WTC11 (cell line): ENCODE measurements at places on chromosomes 2 and 18.
A peak's percentile ranks its signal among the peaks of the same experiment; 100 is the strongest.

GRCh38 chr18:68818584-68818983 is 20.7 kb downstream of the CCDC102B start:
- no peaks in the 10 kb centered on the region for H3K4me1 ChIP-seq
- no peaks in the 10 kb centered on the region for H3K27me3 ChIP-seq
- no peak for DNase-seq
- H3K4me3 ChIP-seq, result no peak overlapping the region

DNA sequence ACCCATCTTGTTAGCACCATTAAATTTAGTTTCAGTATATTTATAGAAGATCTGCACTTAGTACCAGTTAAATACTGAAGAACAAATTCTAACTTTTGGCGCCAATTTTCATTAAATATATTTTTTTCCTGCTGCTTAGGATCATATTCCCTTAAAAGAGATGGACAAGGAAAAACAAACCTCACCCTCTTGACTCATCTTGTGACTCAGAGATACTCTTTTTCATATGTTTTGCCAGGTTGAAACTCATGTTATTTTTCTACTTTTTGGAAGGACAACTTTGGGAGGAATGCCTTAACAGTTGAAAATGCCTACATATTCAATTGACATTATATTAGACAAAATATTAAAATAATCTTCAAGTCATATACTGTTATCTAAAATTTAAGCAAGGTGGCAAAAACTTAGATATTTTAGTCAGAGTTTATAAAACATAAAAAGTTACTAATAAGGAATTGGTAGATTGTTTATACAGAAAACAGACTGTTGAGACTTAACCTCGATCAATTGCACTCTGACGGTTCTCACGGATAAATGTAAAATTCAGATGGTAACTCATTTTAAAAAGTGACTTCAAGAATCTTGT is 36.2 kb downstream of the PNO1 start:
- H3K36me3 ChIP-seq, result no peaks in the 10 kb centered on the region
- DNase-seq, result no peak
- peaks cover 15% of the 10 kb centered on the region for H3K4me1 ChIP-seq
- H3K27ac ChIP-seq, result no peak overlapping the region
- H3K27me3 ChIP-seq, result no peaks in the 10 kb centered on the region
- no peak overlapping the region for H3K4me3 ChIP-seq

DNA sequence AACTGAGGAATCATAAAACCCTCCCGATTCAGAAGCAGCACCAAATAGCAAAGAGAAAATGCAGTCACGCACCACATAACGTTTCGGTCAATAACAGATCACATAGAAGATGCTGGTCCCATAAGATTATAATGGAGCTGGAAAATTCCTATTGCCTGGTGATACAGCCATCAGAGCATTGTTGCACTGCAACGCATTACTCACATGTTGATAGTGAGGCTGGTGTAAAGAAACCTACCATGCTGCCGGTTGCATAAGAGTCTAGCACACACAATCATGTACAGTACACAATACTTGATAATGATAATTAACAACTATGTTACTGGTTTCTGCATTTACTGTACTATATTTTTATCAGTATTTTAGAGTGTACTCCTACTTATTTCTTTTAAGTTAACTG is 32.5 kb downstream of the RNF152 start:
- no peak overlapping the region for H3K27ac ChIP-seq
- no peak for DNase-seq
- no peak overlapping the region for H3K4me3 ChIP-seq
- H3K27me3 ChIP-seq, result no peaks in the 10 kb centered on the region
- H3K4me1 ChIP-seq, result peaks cover 11% of the 10 kb centered on the region

DNA sequence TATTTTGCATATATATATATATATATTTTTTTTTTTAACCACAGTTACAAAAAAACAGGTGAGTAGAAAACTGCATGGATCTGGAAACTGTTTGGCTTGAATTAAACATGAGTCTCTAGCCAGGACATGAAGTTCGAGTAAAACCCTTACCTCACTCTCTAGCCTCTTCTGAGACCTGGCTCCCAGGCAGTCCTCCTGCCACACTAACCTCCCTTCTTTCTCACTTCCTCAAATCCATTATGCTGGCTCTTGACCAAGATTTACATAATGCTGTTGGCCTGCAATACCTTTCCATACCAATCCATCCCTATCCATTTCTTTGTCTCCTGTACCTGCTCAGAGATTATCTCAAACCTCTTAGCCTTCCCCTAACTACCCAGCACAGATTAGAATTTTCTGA is 34.0 kb downstream of the PIGN start:
- H3K36me3 ChIP-seq, result no peaks in the 10 kb centered on the region; the same call in 1 of the 2 replicates
- no peak for DNase-seq
- H3K27me3 ChIP-seq, result no peaks in the 10 kb centered on the region
- H3K4me3 ChIP-seq, result no peak overlapping the region

- DNase-seq, result no peak
- H3K4me3 ChIP-seq, result peak overlapping the region; percentile 91
- H3K27me3 ChIP-seq, result no peaks in the 10 kb centered on the region
- no peaks in the 10 kb centered on the region for H3K36me3 ChIP-seq
- H3K4me1 ChIP-seq, result peaks cover 44% of the 10 kb centered on the region
Measured at GRCh38 chr2:55048508-55049042, 1.7 kb downstream of the RTN4 start.

GRCh38 chr2:9949239-9949991 is 2.1 kb upstream of the GRHL1 start:
- no peak overlapping the region for H3K27ac ChIP-seq
- peaks cover 59% of the 10 kb centered on the region for H3K27me3 ChIP-seq
- DNase-seq, result no peak
- H3K36me3 ChIP-seq, result no peaks in the 10 kb centered on the region

DNA sequence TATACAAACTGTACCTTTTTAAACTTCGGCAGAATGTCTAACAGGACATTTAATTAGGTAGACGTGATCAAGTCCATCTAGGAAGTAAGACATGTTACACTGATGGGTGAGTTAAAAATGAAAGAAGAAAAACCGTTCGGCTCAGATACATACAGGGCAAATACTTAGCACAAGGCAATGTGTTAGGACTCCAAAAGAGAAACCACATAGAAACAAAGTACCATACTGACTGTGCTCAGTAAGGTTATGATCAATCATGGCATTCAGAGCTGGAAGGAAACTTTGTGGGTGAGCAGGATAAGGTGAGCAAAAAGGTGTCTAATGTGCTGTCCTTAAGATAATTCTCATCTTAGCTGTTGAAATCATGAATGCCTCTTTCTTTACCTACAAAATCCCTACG is 211.9 kb downstream of the STK39 start:
- DNase-seq, result no peak
- no peak overlapping the region for H3K27ac ChIP-seq
- H3K27me3 ChIP-seq, result no peaks in the 10 kb centered on the region
- no peaks in the 10 kb centered on the region for H3K36me3 ChIP-seq
- no peaks in the 10 kb centered on the region for H3K4me1 ChIP-seq

- no peak for DNase-seq
- peaks cover 12% of the 10 kb centered on the region for H3K4me1 ChIP-seq
- H3K27ac ChIP-seq, result no peak overlapping the region; the same call in 1 of the 2 replicates
- no peak overlapping the region; the same call in none of the 2 replicates for H3K4me3 ChIP-seq
- peaks cover 5% of the 10 kb centered on the region; the same call in 1 of the 2 replicates for H3K36me3 ChIP-seq
Measured at GRCh38 chr2:217979151-217979811, 23.5 kb downstream of the TNS1 start.

- H3K4me1 ChIP-seq, result peaks cover 13% of the 10 kb centered on the region
- H3K4me3 ChIP-seq, result no peak overlapping the region
- no peak overlapping the region for H3K27ac ChIP-seq
Measured at GRCh38 chr2:99957332-99958133, 184.9 kb downstream of the AFF3 start.

GRCh38 chr2:45180779-45181178 is 171.5 kb upstream of the SIX2 start:
- peaks cover 7% of the 10 kb centered on the region for H3K4me1 ChIP-seq
- peaks cover 3% of the 10 kb centered on the region; the same call in 1 of the 2 replicates for H3K36me3 ChIP-seq
- H3K27me3 ChIP-seq, result no peaks in the 10 kb centered on the region

DNA sequence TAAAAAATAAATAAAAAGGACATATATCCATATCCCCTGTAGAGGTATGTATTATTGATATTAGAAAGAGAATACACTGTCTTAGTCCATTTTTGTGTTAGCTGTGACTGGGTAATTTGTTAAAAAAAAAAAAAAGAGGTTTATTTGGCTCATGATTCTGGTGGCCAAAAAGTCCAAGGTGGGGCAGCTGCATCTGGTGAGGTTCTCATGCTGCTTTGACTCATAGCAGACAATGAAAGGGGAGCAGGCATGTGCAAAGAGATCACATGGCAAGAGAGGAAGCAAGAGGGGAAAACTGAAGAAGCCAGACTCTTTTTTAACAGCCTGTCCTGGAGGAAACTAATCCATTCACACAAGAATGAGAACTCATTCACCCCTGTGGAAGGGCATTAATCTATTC is 101.6 kb upstream of the MAP4K3 start:
- no peak overlapping the region for H3K27ac ChIP-seq
- no peak for DNase-seq
- H3K36me3 ChIP-seq, result peaks cover 6% of the 10 kb centered on the region
- peaks cover 35% of the 10 kb centered on the region for H3K4me1 ChIP-seq

DNA sequence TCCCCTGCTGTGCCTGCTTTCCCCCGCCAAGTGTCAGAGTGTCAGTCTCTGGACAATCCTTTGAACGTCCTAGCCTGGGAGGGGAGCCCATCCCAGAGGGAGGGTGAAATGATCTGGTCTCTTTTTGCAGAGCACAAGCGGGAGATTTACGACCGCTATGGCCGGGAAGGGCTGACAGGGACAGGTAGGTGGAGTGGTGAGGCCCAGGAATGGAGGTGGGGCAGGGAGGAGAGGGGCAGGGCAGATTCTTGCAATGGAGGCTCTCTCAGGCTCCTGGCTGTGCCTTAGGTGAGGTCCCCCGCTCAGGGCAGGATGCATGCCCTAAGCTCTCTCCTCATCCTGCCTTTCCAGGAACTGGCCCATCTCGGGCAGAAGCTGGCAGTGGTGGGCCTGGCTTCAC is 2.4 kb downstream of the DNAJB2 start:
- H3K4me1 ChIP-seq, result peaks cover 34% of the 10 kb centered on the region
- peaks cover 8% of the 10 kb centered on the region; the same call in 1 of the 2 replicates for H3K36me3 ChIP-seq
- H3K27me3 ChIP-seq, result peaks cover 4% of the 10 kb centered on the region; the same call in 1 of the 2 replicates
- no peak for DNase-seq

- H3K27me3 ChIP-seq, result peaks cover 6% of the 10 kb centered on the region; the same call in 1 of the 2 replicates
- H3K4me1 ChIP-seq, result no peaks in the 10 kb centered on the region
- no peak overlapping the region for H3K27ac ChIP-seq
- no peak for DNase-seq
- no peak overlapping the region for H3K4me3 ChIP-seq
Measured at GRCh38 chr2:114010001-114010400, 120.1 kb downstream of the ACTR3 start.

GRCh38 chr18:10049747-10050146 is 135.9 kb downstream of the VAPA start:
- DNase-seq, result no peak
- no peaks in the 10 kb centered on the region; the same call in 1 of the 2 replicates for H3K4me1 ChIP-seq
- no peak overlapping the region for H3K27ac ChIP-seq
- no peaks in the 10 kb centered on the region for H3K27me3 ChIP-seq
- H3K36me3 ChIP-seq, result no peaks in the 10 kb centered on the region

- H3K36me3 ChIP-seq, result peaks cover 13% of the 10 kb centered on the region; the same call in 1 of the 2 replicates
- H3K27ac ChIP-seq, result no peak overlapping the region
- H3K27me3 ChIP-seq, result peaks cover 5% of the 10 kb centered on the region
- no peak overlapping the region for H3K4me3 ChIP-seq
Measured at GRCh38 chr18:78743078-78743477, 236.5 kb upstream of the SALL3 start.

DNA sequence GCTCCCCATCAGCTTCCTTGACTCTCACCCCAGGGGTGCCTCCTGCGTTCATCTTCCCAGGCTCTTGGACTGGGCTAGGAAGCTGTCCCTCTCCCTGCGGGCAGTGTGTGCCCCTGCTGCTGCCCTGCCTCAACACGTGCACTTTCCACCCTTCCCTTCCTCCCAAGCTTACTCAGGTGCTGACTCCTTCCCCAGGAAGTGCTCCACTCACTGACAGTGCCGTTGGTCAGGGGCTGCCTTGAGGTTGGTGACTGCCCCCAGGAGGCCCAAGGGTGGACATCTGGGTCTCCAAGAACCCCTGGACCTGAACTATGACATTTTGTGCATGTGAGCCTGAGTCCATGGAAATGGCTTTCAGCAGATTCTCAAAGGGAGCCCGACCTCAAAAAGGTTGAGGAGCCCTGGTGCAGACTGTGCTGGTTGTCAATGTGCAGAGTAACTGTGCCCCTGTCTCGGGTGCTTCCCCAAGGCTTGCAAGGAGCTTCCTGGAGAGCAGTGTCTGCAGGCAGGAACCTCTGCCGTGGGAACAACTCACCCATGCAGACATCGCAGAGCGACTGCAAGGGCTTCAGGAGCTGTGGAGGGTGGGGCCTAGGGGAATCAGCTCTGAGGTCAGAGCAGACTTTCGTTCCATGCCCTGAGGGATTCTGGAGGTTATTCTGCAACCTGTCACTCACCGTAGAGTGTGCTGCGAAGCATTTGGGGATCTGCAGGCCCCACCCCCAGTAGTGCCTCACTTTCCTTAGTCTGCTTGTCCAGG is 116.5 kb upstream of the MCFD2 start:
- H3K27ac ChIP-seq, result no peak overlapping the region
- H3K36me3 ChIP-seq, result no peaks in the 10 kb centered on the region
- peaks cover 22% of the 10 kb centered on the region for H3K4me1 ChIP-seq
- DNase-seq, result no peak

DNA sequence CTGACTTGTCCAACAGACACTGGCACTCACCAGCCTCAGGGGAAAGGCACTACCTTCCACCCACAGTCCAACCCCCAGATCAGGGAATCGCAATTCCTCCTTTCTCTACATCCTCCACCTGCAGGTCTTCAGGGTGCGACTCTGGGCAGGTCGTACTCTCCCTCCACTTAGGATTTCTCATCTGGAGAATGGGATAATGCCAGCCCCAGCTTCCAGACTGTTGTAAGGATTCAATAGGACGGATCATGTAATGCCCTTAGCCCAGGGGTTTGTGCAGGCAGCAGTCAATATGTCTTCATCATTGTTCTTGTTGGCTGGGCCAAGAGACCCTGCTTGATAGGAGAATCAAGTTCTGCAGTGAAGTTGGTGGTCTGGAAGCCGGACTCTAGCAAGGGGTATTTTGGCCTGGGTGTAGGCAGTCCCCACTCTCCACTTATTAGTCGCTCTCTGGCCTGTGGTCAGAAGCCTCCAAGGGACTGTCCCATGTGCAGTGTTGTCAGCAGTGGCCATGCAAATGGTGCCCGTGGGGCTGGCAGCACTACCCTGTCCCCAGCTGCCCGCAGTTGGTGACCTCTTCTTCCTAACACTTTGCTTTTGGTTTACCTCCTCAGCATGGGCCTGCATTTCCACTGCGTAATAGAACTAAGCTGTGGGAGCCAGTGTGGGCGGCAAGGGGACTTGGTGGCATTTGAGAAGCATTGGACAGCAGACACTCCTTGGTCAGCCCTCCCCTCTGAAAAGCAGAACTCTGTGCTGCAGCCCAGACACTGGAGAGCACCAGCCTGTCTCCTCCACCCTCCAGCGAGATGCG is 172.4 kb upstream of the HS6ST1 start:
- H3K27ac ChIP-seq, result peak overlapping the region; percentile 94
- no peak for DNase-seq
- no peaks in the 10 kb centered on the region for H3K36me3 ChIP-seq

GRCh38 chr2:197972587-197972986 is 168.2 kb downstream of the PLCL1 start:
- DNase-seq, result no peak
- no peak overlapping the region for H3K4me3 ChIP-seq
- H3K27me3 ChIP-seq, result no peaks in the 10 kb centered on the region
- H3K4me1 ChIP-seq, result no peaks in the 10 kb centered on the region

DNA sequence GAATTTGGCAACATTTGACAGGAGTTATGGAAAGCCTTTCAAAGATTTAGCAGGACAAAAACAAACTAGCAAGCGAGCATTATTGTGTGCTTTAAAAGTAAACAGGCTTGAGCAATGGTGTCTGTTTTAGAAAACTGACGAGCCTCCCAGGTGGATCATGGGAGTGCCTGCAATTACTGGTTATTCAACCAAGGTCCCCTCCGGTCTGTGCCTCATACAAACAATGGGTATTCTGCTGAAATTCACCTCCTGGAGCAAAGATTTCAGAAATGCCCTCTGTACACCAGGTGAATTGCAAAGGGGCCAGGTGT is 22.4 kb downstream of the RTP5 start:
- peaks cover 19% of the 10 kb centered on the region for H3K4me1 ChIP-seq
- no peak for DNase-seq
- H3K4me3 ChIP-seq, result no peak overlapping the region
